ENCODE measurements at places on chromosomes 2 and 18. TPM values are rescaled to one million over a fixed set of nuclear protein-coding genes. Genes with fewer than 3 reads are reported as not detected.
A peak's percentile ranks its signal among the peaks of the same experiment; 100 is the strongest.

DNA sequence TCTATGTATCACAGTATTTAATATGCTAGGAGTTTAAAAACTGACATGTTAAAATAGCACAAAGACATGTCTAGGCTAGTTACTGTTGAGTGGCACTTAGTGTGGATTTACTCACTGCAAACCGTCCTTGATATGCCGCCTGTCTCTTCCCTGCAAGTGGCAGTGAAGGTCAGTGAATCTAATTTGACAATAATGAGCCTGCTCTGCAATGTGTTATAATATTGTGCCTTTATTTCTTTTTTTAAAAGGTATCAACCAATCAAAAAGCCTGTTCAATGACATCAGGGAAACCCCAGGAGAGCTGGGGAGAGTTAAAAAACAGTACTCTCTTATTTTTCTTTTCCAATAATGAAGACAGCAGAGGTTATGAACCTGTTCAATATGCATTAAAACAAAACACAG lies 384.1 kb downstream of the ERBB4 start:
- no peak for DNase-seq

DNA sequence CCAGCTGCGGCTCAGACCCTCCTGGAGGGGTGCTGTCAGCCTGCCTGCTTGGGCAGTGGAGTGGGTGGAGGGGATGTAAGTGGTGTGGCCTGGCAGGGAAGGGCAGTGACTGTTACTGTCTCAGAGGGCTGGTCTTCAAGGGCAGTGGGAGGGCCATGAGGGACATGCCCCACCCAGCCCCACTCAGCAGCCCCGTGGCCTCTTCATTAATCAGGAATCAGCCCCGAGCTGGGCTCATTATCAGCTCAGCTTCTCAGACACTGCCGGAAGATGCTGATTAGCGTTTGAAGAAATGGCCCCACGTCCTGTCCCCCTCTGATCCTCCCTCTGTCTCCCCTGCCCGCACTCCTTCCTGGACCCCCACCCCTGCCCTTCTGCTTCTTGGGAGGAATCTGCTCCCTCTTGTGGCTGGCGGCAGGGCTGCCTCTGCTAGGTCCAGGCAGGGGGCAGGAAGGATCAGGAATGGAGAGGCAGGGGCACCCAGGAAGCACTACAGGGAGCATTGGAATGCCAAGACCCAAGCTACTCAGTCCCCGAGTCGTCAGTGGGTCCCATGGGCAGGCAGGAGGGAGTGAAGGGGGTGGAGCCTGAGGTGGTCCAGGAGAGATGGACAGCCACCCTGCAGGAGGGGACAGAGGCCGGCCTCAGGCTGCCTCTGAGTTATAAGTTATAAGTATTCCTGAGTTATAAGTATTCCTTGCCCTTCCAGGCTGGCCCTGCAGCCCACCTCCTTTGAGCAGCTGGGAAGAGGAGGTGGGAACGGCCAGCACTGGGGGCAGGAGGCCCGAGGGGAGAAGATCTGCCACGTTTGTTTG lies 7.0 kb downstream of the ASIC4 start:
- peak; percentile 37 for DNase-seq

DNA sequence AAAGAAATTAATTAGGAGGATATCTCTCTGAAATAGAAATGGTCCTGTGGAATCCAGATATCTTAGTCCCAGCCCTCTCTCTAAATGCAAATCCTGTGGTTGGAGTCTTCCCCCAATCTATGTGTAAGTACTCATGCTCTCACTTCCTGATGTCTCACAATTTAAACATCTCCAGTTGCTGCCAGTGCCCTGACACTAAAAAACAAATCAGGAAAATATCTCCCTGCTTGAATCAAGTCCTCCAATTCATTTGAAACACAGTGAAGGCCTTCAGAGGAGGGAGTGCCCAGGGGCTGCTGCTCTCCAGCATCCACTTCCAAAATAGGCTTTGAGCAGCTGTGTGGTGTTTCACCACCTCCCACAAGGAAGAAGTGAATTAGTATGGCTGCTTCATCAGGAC lies 413.8 kb downstream of the RAD51AP2 start:
- DNase-seq = no peak

- no peak for DNase-seq
Measured at GRCh38 chr18:3867864-3868311, 417.9 kb downstream of the TGIF1 start.

DNA sequence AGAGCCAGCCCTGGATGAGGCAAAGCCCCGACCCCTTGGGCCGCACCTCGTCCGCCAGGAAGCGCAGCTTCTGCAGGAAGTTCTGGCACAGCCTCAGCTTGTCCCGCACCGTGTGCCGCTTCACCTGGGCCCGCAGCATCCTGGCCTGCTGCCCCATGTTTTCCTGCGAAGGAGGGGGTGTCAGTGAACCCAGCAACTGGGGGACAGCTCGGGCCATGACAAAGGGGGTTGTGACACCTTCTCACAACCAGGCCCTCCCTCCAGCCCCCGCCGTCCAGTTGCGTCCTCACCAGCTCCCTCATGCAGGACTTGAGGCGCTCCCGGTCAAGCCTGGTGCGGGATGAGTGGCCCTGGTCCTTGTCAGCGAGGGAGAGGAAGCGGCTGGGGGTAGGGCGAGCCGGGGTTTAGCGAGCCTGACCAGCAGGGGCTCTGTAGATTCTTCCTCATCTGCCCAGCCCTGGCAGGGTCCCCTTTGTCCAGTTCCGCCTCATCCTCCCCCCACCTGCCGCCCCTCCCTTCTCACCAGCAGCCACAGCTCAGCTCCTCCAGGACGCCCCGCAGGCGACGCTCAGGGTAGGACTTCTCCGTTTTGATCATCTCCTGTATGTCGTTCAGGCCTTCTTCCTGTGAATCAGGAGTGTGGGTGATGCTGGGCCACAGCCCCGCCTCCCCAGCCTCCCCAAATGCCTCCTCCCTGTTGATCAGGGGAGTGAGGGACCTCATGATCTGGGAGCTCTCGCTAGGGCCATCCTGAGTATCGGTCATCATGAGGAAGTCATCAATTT lies 606 bp downstream of the OTOF start:
- no peak for DNase-seq

- DNase-seq = no peak
Measured at GRCh38 chr18:28541276-28541930, 364.5 kb upstream of the CDH2 start.

DNA sequence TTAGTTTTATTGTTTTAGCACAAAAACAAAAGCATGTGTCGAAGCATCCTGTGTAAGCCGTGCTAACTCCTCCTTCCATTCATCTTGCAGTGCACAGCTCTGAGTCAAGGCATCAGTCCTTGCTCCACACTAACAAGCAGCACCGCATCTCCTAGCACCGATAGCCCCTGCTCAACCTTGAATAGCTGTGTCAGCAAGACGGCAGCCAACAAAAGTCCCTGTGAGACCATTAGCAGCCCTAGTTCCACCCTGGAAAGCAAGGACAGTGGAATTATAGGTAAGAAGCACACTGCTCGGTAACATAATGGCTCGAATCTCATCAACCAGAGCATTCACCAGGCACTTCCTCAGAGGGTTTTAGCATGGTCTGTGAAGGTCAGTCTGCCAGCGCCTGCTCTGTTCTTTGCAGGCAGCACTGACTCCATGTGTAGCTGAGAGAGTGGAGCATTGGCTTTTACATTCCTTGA lies 136.2 kb downstream of the WDSUB1 start:
- DNase-seq = no peak

GRCh38 chr2:56014046-56014730 lies 90.6 kb upstream of the EFEMP1 start:
- no peak for DNase-seq

The LHCGR gene
- total RNA-seq = not detected

GRCh38 chr2:167875529-167875928 lies 371.9 kb downstream of the STK39 start:
- DNase-seq = no peak

- peak; percentile 68 for DNase-seq
Measured at GRCh38 chr18:63869374-63869773, 18.1 kb upstream of the SERPINB2 start.

GRCh38 chr18:28068207-28068606 lies 108.7 kb downstream of the CDH2 start:
- DNase-seq = no peak

GRCh38 chr2:124309563-124310138 lies 284.6 kb downstream of the CNTNAP5 start:
- DNase-seq = no peak

The KCNG2 gene
- not detected for total RNA-seq

The SLC5A7 gene
- not detected for total RNA-seq

DNA sequence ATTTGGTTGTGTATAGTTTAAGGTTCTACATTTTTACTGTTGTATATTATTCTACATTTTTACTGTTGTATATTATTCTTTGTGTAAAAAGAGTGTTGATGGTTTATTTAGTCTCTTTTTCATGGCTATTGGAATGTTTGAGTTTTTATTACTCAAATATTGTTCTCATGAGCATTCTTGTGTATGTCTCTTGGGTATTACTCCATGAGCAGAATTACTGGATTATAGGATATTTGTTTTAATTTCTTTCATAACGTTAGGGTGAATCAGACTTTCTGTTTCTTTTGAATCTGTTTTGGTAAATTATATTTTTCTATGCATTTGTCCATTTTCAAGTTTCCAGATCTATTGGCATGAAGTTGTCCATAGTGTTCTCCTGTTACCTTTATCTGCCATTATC lies 111.6 kb downstream of the DYNAP start:
- no peak for DNase-seq

DNA sequence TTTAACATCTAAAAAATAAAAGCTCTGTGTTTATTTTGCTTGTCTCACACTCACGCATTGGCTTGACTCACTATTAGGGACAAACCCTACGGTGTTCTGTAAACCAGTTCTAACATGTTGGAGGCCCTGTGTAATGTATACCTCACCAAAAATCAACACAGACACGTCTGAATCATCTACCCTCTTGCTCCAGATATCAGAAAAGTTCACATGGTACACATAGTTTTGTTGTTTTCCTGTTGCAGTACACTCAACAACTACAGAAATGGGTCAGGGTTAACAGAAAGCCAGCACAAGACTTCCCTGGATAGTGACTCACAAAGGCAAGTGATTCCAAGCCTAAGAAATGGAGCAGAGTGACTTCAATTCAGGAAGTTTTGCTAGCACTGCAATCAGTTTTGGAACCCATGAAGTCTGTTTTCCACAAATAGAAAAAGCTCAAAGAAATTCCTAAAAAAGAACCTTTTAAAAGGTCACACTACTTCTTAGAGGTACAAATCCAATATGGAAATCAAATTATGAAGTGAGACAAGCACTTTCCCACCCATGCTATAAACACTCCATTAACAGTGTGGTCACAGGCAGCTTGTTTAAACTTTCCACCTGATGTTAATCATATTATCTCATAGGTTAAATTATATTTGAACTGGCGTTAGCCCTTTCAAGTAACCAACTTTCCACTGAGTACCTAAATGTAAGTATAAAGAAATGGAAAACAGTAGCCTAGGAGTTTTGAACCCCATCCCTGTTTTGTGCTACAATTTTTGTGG lies 87.4 kb downstream of the GAREM1 start:
- DNase-seq = peak; percentile 54

GRCh38 chr2:186946896-186947467 lies 98.0 kb upstream of the ZSWIM2 start:
- no peak for DNase-seq

GRCh38 chr2:238850091-238850490 lies 2.2 kb downstream of the TWIST2 start:
- no peak for DNase-seq

The FSHR gene
- total RNA-seq = not detected

- no peak for DNase-seq
Measured at GRCh38 chr2:179726461-179727180, 134.8 kb downstream of the ZNF385B start.

DNA sequence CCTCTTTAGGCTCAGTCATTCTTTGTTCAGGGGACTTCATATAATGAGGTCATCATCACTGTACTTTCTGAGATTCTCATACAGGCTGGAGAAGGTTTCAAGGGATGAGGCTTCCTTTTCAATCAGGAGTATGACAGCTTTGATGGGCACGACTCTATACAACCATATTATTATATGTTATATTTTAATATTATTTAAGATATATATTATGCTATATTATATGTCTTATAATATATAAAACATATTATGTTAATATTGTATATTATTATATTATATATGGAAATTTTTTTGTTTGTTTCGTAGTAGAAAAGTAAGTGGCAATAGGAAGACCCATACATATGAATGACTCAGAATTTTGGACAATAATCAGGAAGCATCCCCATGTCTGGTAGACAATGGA lies 78.0 kb upstream of the GATA6 start:
- no peak for DNase-seq

DNA sequence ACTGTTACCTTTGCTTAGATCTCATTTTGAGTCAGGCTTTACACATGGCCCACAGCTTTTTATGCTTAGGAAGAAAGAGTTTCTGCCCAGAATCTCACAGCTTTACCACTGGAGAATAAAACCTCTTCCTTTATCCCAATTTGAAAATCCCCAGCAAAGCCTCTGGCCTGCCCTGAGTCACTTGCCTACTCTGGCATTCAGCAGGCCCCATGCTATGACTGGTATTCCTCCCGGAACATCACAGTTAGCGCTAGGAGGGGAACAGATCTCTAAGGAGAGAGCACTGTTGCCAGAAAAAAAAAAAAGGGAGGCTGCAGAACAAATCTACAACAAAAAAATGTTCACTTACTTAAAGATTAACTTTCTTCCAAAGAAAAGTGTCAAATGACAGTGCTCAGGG lies 152.9 kb upstream of the DNMT3A start:
- no peak for DNase-seq

GRCh38 chr2:201955702-201956141 lies 77.9 kb upstream of the FZD7 start:
- no peak for DNase-seq

The C2orf15 gene
- total RNA-seq = not detected

GRCh38 chr2:239150125-239151011 lies 250.5 kb downstream of the HDAC4 start:
- DNase-seq = no peak

The OST4 gene
- total RNA-seq = 334 TPM

- no peak for DNase-seq
Measured at GRCh38 chr2:26122630-26123029, 50.3 kb upstream of the GAREM2 start.

- no peak for DNase-seq
Measured at GRCh38 chr2:135826544-135826943, 10.4 kb downstream of the LCT start.

The INHA gene
- not detected for total RNA-seq

- no peak for DNase-seq
Measured at GRCh38 chr18:45739848-45740247, 15.9 kb downstream of the SLC14A1 start.

DNA sequence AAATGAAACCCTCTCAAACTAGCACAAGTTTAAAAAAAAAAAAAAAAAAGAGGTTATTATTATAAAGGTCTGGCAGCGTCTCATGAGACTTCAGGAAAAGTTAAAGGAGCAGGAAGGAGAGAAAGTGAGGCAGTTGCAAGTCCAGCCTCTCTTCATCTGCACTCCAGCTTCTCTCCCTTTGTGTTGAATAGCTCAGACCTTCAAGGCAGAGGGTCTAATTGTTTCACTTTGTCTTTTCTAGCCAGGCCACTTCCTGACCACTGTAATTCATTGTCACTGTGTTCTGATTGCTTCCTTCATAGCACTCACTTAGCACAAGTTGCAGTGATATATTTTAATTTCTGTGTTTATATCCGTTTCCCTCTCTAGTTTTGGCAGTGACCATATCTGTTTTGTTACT lies 99.9 kb downstream of the SPATS2L start:
- DNase-seq = no peak

The KCNJ13 gene
- not detected for total RNA-seq

GRCh38 chr2:193806088-193806774 lies 1611.5 kb upstream of the TMEFF2 start:
- no peak for DNase-seq

The TRABD2A gene
- 11.8 TPM for total RNA-seq

- no peak for DNase-seq
Measured at GRCh38 chr2:36672199-36672598, 24.3 kb upstream of the VIT start.

GRCh38 chr2:216475767-216476166 lies 22.9 kb upstream of the RPL37A start:
- no peak for DNase-seq

The CCNT2 gene
- total RNA-seq = 31.9 TPM
